Myometrial cell (primary cell): ENCODE measurements at places on chromosomes 16 and 17. TPM values are rescaled to one million over a fixed set of nuclear protein-coding genes. Genes with fewer than 3 reads are reported as not detected.

Gene NOG
- total RNA-seq: 0.18 TPM in 1 of 2 replicates, not detected in the other

Gene SMG6
- 30.3 and 46.1 TPM in 2 replicates for total RNA-seq

Gene SEPTIN1
- not detected in 2 replicates for total RNA-seq

Gene KLHL10
- under 0.01 TPM in 1 of 2 replicates, not detected in the other for total RNA-seq

Gene PRSS27
- total RNA-seq: 0.29 and 0.35 TPM in 2 replicates

Gene C1QBP
- 289 and 326 TPM in 2 replicates for total RNA-seq

Gene SLC52A1
- total RNA-seq: 0.29 and 0.71 TPM in 2 replicates

Gene NAGS
- total RNA-seq: 10.1 and 10.8 TPM in 2 replicates
